ENCODE measurements at places on chromosomes 4 and X. TPM values are rescaled to one million over a fixed set of nuclear protein-coding genes. Genes with fewer than 3 reads are reported as not detected.

- H3K27me3 ChIP-seq, result peaks cover 1% of the 10 kb centered on the region
- H3K4me3 ChIP-seq, result no peak overlapping the region
- peaks cover 42% of the 10 kb centered on the region for H3K4me1 ChIP-seq
- H3K36me3 ChIP-seq, result no peaks in the 10 kb centered on the region
- no peak overlapping the region for H3K27ac ChIP-seq
Observed at GRCh38 chr4:78788007-78788889, 12.1 kb downstream of the BMP2K start.

DNA sequence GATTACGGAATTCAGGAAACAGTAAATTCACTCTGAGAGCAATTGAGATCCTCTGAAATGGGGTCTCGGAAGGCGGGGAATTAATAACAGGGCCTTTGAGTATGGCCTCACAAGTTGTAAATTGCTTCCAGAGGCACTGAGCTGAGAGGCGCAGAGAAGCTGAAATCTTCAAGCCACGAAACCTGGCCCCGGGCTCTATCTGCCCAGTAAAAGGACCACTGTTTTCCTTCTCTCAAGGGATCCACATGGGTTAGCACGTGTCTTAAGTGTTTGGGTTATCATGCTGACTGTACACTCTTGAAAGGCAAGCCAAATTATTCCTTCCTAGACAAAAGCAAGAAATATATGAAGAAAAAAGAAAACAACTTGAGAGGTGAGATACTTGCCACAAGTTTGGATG is 1012.9 kb upstream of the FTHL17 start:
- H3K36me3 ChIP-seq, result no peaks in the 10 kb centered on the region
- H3K27me3 ChIP-seq, result no peaks in the 10 kb centered on the region
- no peaks in the 10 kb centered on the region for H3K4me1 ChIP-seq
- DNase-seq, result no peak
- no peak overlapping the region for H3K4me3 ChIP-seq

Gene SYP
- total RNA-seq, result 1.8 TPM

DNA sequence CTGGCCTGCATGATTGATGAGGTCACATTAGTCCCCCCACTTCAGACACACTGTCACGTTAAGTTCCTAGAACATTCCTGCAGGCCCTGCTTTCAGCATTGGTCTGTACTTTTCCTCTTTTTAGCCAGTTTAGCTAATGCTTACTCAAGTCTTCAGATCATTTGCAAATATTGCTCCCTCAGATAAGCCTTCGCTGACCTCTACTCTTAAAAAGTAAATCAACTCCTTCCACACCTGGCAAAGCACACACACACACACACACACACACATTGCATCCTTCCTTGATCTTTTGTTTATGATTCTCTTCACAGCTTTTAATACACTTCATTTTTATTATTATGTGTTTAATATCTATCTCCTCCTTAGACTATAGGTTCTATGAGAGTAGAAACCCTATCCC is 31.4 kb downstream of the PARM1 start:
- no peaks in the 10 kb centered on the region for H3K27me3 ChIP-seq
- no peaks in the 10 kb centered on the region for H3K36me3 ChIP-seq
- H3K27ac ChIP-seq, result no peak overlapping the region
- no peak for DNase-seq

DNA sequence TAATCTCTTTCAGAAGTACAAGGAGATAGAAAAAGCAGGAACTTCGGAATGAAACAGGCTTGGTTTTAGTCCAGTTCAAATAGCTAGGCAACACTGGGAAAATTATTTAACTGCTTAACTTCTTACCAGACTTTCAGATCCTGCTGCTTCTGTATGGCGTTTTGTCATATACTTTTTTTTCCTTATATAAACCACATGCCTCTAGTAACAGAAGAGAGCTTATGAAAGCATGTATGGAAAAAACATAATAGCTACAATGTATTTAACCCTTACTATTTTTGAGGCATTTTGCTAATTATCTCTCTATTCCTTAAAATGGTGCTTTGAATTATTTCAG is 439.6 kb downstream of the INPP4B start:
- peaks cover 36% of the 10 kb centered on the region for H3K4me1 ChIP-seq
- H3K27me3 ChIP-seq, result no peaks in the 10 kb centered on the region
- no peak overlapping the region for H3K4me3 ChIP-seq
- no peaks in the 10 kb centered on the region for H3K36me3 ChIP-seq
- H3K27ac ChIP-seq, result no peak overlapping the region
- no peak for DNase-seq

Gene GPAT3
- 16.0 TPM for total RNA-seq

DNA sequence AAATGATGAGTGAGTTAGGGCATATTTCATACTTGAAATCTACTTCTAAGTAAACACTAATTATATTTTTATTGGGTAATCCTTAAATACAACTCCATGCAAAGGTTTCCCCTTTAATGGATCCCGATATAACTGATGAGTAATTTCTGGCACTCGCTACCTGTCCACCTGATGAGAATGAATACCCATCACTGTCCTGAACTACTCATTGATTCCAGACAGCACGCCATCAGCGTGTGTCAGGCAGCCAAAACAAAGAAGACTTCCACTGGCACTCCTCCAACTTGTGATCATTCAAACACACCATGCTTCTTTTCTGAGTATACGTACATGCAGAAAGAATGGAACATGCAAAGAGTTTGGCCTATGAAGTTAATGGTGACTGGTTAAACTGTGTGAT is 69.4 kb downstream of the HCCS start:
- H3K36me3 ChIP-seq, result no peaks in the 10 kb centered on the region
- H3K4me1 ChIP-seq, result no peaks in the 10 kb centered on the region
- no peak overlapping the region for H3K4me3 ChIP-seq

DNA sequence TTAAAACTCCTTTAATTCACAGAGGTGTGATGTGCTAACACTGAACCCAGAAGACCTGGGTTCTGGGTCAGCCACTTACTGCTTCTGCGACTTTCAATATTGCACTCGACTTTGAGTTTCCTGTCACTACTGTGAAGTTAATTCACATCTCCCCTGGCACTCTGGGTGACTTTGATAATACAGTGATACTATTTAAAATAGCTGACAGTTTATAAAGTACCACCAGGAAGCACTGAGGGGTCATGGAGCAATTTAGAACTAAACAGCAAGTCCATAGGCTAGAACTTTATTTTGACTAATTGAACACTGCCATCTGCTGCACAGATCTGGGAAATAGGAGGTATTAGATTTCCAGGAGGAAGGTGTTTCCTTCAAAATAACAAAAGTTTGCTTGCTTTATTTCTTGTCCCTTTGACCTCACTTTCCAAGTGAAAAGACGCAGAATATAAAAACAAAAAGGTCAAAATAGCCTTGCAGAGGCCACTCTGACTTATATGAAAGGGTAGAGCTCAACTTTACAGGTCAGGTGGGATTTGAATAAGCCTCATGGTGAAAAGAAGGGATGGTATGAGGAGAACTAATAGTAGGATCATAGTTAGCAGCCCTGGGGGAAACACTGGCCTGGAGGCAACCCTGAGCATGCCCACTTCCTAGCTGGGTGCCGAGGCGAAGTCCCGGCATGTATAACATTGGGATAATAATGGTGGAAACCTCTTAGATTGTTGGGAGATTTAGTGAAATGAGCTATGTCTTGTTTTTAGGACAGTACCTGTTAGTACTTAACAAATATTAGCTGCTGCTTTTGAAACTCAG is 53.4 kb downstream of the ZNF518B start:
- H3K27me3 ChIP-seq, result no peaks in the 10 kb centered on the region
- peak; percentile 35 for DNase-seq
- no peak overlapping the region for H3K4me3 ChIP-seq
- H3K36me3 ChIP-seq, result no peaks in the 10 kb centered on the region
- peaks cover 3% of the 10 kb centered on the region for H3K4me1 ChIP-seq

DNA sequence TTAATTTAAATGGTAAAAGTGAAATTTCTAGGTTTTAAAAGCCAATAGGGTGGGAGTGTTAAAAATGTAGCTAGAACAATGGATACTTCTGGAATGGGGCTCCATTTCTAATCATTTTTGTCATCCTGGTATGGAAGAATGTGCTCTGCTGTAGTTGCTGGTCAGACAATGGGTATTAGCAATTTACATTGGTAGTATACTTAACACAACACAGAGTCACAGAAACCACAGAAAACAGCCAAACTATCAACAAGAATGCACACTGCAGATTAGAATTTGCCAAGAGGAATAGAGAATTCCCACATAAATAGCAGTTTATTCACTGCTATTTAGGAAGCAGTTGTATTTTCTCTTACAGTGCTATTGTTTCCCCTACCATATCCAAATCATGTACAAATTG is 319.6 kb downstream of the PPP3CA start:
- peaks cover 26% of the 10 kb centered on the region for H3K4me1 ChIP-seq
- no peak for DNase-seq
- no peak overlapping the region for H3K4me3 ChIP-seq
- peaks cover 10% of the 10 kb centered on the region for H3K36me3 ChIP-seq

Gene DCAF12L1
- 1.9 TPM for total RNA-seq

- no peak for DNase-seq
- H3K27me3 ChIP-seq, result peaks cover 5% of the 10 kb centered on the region
- H3K36me3 ChIP-seq, result peaks cover 3% of the 10 kb centered on the region
- H3K4me3 ChIP-seq, result no peak overlapping the region
- H3K4me1 ChIP-seq, result no peaks in the 10 kb centered on the region
Observed at GRCh38 chrX:130878350-130879341, 24.4 kb downstream of the ENOX2 start.

Gene SLC39A8
- total RNA-seq, result 211 TPM

Gene EXOC1L
- total RNA-seq, result not detected

- no peak overlapping the region for H3K27ac ChIP-seq
- no peaks in the 10 kb centered on the region for H3K27me3 ChIP-seq
- H3K36me3 ChIP-seq, result no peaks in the 10 kb centered on the region
- no peak for DNase-seq
- no peak overlapping the region for H3K4me3 ChIP-seq
Observed at GRCh38 chr4:113078066-113078465, 28.6 kb downstream of the ANK2 start.

DNA sequence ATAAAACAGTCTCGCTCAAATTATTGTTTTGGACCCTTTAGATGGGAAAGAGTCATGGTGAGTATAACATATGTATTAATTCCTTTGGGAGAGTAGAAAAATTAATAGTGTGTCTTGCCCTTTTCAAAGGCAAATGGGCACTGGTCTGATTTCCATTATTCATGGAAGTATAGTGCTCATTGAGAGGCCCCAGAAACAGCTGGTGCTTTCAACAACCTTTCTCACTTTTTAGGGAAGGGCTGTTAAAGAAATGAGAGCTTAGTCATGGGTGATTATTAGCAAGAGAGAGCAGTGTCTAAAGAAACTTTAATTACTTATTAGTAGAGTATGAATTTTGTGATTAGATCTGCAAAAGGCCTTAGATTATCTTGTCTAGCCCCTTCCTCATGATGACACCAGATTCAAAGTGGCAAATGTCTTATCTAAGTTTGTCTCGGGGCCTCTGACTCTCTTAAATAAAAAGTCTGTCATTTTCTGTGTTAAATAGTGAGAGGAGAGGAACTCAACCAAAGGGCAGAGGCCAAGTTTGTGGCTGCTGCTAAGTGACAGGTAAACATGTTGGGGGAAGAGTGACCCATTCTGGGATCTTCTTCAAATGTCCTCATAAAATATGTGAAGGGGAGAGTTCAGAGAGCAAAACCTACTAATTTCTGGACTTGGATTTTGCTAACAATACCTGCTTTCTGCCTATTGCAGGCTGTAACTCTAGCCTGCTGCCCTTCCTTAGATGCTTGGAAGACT is 110.6 kb downstream of the REPS2 start:
- no peak overlapping the region for H3K27ac ChIP-seq
- DNase-seq, result no peak
- no peaks in the 10 kb centered on the region for H3K36me3 ChIP-seq
- peaks cover 2% of the 10 kb centered on the region for H3K27me3 ChIP-seq

Gene PGAM4
- total RNA-seq, result not detected

DNA sequence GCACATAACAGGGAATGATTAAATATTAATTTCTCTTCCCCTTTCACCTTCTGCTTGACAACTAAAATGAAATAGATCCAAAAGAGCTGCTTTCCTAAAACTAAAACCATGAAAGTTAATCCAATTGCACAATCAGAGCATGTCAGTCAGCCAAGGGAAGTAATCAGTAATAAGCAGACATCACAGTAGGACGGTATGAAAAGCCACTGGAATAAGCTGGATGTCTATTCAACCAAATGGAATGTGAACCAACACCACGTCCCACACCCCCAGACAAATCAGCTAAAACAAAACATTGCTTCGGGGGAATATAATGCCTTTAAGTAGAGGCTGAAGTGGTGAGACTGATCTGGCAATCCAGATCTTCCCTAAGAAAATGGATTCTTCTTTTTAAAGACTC is 859.4 kb upstream of the FTHL17 start:
- no peaks in the 10 kb centered on the region for H3K36me3 ChIP-seq
- H3K27ac ChIP-seq, result no peak overlapping the region
- H3K4me3 ChIP-seq, result no peak overlapping the region
- no peaks in the 10 kb centered on the region for H3K27me3 ChIP-seq

Gene RBM46
- total RNA-seq, result not detected

Gene PTCHD1
- total RNA-seq, result 0.87 TPM

Gene TRAM1L1
- total RNA-seq, result 1.8 TPM

All from endothelial cell (in vitro differentiated cells).